T-helper 2 cell (primary cell): ENCODE measurements at places on chromosomes 4 and X.
A peak's percentile ranks its signal among the peaks of the same experiment; 100 is the strongest.

GRCh38 chr4:14165222-14165920, 537.8 kb upstream of the BOD1L1 start:
- no peak for DNase-seq

- no peak for DNase-seq
Measured at GRCh38 chr4:87017580-87018342, 83.0 kb downstream of the AFF1 start.

DNA sequence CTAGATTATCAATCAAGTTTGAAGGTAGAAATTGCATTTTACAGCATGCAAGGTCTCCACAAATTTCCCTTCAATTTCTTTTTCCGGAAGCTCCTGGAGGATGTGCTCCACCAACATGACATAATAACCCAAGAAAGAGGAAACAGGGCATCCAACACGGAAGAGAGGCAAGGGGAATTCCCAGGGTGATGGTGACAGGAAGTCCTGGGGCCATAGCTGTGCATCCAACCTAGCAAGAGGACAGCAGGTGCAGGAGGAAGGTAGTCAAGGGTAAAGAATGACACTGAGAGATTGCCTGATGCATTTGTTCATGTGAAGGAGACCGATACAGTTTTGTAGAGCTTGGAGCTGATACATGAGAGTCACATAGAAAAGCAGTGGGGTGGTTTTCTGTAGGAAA, 115.7 kb upstream of the LSM6 start:
- DNase-seq, result no peak

GRCh38 chr4:142474398-142475087, 371.6 kb downstream of the INPP4B start:
- DNase-seq, result no peak

GRCh38 chr4:131613086-131613823, 1535.8 kb upstream of the PCDH10 start:
- DNase-seq, result no peak

DNA sequence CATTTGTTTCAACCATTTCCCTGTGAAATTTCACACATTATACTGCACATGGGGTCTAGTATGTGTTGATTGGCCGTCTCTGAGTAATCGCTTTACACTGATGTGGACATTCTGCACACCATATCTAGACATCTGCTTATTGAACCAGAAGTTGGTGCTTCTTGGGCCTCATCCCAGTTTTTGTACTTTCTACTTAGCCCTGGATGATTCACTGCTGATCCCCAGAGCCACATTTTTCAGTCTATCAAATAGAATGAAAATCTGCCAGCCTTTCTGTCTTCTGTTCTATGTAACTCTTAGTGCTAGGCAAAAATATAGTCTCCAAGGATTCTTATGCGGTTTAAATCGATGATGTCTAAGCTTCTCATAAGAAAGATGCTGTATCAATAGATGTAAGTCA, 40.5 kb upstream of the RELL1 start:
- DNase-seq, result no peak

GRCh38 chr4:82885410-82885809, 5.5 kb downstream of the SEC31A start:
- no peak for DNase-seq

DNA sequence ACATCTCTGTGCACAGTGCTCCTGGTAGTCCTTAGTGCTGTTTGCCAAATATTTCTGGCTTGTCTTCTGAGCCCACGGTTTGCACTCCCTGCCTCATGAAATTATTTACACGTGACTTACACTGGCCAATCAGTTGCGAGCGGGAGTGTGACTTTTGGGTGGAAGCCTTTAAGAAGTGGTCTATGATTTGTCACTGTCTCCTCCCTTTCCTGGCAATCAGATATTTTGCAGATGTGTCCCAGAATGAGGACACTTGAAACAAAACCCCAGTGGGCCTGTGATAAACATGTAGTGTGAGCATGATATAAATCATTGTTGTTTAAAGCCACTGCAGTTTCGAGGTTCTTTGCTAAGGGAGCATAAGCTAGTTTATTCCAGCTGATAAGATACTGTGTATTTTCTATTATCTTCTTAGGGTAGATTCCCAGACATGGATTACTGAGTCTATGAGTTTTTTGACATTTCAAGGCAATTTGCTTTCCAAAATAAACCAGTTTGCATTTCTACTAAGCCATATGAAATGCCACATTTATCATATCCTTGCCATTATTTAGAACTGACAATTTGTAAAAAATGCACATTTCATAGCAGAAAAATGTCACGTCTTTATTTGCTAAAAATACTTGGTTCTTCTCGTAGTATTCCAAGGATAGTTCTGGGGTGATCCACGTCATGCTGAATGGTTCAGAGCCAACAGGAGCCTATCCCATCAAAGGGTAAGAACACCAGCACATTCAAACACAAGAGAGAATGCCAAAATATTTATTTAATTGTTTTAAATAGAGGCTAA, 12.0 kb downstream of the BST1 start:
- DNase-seq, result no peak

- DNase-seq, result no peak
Measured at GRCh38 chr4:42460043-42460442, 62.8 kb downstream of the SHISA3 start.

GRCh38 chr4:99149426-99150019, 5.4 kb upstream of the ADH4 start:
- DNase-seq, result no peak

- DNase-seq, result no peak
Measured at GRCh38 chrX:134548257-134549201, 88.6 kb downstream of the HPRT1 start.

DNA sequence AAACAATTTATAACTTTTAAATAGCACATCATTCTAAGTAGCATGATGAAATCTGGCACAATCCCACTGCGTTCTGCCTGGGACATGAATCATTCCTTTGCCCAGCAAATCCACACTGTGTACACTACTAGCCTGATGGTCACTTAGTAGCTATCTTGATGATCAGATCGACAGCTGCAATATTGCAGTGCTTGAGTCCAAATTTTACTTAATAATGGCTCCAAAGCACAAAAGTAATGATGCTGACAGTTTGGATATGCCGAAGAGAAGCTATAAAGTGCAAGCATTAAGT, 86.6 kb upstream of the NPNT start:
- DNase-seq, result no peak

DNA sequence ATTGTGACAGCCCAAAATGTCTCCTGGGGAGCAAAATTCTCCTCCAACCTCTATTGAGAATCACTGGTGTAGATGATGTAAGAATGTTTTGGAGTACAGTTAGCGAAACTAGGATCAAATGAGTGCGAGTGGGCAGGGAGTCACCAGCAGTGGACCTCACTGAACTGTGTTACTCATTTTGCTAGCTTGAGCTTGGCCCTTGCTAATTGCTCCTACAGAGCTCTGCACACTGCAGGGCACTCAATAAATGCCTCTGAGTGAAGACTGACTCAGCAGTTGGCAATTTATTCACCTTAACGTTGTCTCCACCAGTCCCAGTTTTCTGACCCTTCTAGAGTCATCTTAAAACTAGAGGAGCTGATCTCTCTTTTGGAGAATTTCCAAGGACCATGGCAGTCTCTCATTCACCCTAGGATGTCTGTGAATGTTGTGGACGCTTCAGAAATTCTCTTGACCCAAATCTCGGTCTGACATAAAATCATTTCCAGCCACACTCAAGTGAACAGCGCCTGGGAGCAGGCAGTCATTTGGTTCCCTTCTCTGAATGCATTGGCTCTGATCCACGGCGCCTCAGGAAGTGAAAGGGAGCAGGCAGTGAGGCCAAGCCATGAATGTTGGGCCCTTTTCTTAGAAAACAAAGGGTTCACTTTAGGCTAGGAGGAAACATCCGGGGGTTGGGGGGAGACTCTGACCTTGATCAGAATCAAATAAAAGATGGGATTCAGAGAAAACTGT, 148.1 kb downstream of the NWD2 start:
- DNase-seq, result no peak

- no peak for DNase-seq
Measured at GRCh38 chr4:145525291-145525740, 43.7 kb downstream of the SMAD1 start.

GRCh38 chr4:111689214-111689613, 456.0 kb upstream of the FAM241A start:
- no peak for DNase-seq

DNA sequence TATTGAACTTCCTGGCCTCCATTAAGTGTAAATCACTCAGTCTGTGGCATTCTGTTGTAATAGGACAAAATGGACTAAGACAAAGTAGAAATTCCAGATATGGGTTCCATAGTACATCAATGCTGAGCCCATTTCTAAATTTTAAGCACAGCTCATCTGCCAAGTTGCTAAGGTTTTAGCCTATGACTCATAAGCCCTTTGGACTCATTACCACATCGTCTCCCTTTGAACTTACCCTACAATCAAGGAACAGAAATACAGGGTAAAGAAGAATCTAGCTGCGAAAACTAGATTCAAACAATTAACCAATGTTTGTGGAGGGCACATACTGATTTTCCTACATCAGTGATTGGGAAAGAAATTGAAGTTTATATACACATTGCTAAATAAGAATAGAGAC, 31.8 kb downstream of the NAA11 start:
- no peak for DNase-seq

- DNase-seq, result peak; percentile 12
Measured at GRCh38 chrX:72308566-72309296, 3.0 kb upstream of the CITED1 start.

DNA sequence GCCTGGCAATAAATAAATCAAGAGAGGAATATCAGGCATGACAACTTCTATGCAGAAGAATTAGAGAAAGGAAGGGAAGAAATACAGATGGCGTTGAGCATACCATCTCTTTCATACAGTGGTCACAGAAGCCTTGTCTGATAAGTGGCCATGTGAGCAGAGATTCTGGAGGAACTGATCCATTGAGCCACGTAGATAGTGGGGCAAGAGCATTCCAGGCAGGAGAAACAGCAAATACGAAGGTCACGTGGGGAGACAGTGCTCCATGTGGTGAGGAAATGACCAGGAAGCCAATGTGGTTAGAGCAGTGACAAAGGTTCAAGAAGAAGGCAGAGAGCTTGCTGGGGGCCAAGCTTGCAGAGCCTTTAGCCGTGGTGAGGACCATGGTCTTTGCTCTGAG, 226.7 kb upstream of the NOCT start:
- no peak for DNase-seq

DNA sequence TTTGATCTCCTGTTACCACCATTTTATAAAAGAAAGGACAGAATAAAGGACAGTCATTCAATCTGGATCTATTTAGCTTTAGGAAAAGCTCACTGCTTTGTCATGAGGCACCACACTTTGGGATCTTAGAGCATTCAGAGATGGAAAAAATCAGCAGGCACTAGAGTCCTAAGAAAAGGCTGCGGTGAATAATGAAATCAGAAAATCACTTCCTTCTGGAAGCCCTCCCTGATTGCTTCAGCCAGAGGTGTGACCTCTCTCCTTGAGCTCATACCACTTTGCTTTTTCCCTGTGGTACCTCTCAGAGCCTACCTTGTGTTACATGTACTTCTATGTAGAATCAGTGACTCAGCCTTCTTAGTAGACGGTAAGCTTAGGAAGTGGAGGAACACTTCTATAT, 8.7 kb upstream of the TRPC5OS start:
- no peak for DNase-seq

- no peak for DNase-seq
Measured at GRCh38 chrX:295136-295535, 14.0 kb downstream of the PLCXD1 start.

DNA sequence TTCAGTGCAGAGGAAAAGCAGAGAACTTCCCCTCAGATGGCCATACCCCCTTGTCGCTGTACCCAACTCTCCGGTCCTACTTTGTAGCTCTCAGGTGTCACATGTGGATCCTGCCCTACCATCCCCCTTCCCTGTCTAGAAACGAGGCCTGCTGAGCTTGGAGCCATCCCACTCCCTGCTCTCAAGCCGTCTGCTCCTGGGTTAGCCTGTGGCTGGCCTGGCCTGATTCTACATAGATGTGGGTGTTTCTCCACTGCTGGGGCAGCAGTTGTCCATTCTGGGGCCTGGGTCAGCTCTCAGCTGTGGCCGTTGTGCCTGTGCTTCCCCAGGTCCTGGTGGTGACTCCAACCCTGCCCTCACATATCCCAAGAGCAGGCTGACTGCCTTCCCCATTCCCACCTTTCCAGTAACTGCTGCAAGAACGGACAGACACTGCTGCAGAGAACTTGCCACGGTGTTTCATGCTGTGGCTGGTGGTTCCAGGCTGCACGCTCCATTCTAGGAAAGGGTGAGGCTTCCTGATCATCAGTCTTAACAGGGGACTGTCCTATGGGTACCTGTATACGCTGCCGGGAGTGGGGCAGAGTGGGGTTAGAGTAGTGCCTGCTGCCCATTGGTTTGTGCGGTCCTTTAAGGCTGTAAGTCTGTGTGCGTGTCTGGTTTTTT, 3.6 kb downstream of the IL9R start:
- peak; percentile 21 for DNase-seq

GRCh38 chrX:122134291-122134690, 1049.8 kb upstream of the GRIA3 start:
- no peak for DNase-seq

DNA sequence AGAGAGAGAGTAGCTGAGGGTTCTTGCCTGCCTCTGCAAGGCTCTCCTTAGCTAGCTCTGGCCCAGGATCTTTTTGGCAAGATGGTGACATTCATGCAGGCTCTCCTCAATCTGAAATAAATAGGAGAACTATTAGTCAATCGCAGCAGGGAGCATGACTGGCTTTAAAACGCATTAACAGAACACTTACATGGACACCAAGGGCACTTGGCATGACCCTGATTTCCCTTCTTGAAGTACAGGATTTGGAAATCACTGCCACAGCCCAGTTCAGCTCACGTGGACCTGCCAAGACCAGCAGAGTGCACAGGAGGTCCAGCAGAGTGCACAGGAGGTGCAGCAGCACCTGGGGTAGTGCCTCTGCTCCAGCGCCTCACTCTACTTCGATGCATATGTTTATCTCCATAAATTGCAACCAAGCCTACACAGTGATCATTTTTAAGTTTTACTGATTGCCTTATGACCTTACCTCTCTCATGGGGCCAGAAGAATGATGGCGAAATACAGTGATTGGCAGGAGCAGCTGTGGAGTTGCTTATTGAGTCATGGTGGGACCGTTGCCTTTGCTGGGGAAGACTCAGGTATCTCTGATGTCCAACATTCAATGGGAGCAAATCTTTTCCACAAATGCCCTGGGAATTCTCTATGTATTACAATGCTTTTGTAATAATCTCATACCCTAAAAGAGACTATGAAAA, 122.4 kb downstream of the SYNPO2 start:
- no peak for DNase-seq

DNA sequence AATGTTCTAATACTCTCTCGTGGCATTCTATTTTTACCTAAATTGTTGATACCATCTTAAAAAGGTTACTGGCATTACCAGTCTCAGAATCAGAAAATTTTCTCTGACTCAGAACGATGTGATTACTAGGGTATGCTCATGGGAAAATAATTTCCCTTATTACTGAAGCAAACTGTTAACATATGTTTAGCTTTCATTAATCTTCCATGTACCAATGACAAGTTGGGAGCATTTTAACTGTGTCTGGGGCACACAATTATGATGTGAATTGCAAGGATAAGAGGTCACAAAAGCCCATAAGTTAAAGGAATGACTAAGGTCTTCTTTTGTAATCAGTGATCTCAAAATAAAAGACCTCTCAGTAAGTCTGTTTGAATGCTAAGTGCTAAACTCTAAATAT, 1254.6 kb downstream of the PCDH18 start:
- no peak for DNase-seq

GRCh38 chr4:123825596-123826291, 429.1 kb downstream of the SPRY1 start:
- no peak for DNase-seq
